Tibial artery (tissue), 4 donors: ENCODE measurements at places on chromosomes 13 and 19.
A peak's percentile ranks its signal among the peaks of the same experiment; 100 is the strongest.

DNA sequence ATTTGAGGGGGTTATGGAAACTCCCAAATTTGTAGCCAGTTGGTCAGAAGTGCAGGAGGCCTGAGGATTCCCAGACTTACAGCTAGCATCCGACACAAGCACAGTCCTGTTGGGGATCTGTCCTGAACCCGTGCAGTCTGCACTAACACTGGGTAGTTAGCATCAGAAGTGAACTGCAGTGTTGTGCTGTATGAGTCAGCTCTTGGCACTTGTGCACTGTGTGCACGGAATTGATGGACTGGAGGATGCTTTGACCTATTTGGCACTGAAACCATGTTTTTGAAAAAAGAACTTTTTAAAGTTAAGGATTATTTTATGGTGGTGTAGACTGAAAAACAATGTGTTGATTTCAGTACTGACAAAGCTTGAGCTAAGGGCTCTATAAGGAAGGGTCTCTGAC lies 279.0 kb downstream of the NHLRC3 start:
- DNase-seq = peak; percentile 61

DNA sequence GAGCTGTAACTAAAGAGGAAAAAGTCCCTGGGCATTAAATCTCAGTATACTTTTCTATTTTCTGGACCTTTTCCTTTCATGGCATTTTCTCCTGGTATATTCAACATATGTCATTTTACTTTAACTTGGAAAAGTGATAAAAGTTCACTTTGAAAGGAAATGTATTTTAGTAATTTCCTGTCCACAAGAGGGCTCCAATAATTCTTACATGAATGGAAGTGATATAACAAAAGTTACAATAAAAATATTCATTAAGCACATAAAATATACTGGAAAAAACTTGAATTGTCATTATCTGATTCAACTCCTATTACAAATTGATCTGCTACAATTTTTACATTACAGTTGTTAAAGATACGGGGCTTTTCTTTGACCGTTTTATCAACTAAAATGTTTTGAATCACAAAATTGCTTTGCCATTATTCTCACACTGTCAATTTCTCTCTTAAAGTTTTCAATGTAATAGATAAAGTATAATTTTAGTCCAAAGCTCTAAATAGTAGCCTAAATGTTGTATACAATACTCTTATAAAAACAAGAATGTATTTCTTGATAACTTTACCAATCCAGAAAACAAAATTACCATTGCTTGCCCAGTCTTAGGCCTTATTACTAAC lies 4.9 kb downstream of the UBL3 start:
- no peak for DNase-seq

GRCh38 chr13:76703216-76703615 lies 183.0 kb downstream of the KCTD12 start:
- no peak for DNase-seq

DNA sequence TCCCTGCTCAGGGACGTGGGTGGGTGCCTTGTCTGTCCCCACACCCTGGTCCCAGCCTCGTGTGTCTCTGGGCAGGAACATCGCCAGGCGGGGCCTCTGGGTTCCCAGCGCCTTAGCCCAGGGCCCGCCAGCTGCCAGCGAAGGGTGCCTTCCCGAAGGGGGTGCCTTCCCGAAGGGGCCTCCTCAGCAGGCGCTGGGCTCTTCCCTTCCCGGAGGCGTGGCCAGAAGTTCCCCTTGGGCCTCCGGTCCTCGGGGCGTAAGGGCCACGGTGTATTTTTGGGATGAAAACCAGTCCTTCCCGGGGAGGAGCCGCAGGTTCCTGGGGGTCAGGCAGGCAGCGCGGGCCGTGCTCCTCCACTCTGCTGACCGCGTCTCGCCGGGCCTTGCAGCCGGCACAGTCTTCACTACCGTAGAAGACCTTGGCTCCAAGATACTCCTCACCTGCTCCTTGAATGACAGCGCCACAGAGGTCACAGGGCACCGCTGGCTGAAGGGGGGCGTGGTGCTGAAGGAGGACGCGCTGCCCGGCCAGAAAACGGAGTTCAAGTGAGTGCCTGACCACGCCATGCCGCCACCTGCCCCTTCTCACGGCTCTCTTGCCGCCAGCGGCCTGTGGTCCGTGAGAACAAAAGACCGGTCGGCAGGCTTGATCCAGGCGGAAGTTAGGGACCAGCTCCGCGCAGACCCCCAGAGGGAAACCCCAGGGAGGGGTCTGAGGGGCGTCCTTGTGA lies 6.9 kb downstream of the BSG start:
- DNase-seq = no peak

DNA sequence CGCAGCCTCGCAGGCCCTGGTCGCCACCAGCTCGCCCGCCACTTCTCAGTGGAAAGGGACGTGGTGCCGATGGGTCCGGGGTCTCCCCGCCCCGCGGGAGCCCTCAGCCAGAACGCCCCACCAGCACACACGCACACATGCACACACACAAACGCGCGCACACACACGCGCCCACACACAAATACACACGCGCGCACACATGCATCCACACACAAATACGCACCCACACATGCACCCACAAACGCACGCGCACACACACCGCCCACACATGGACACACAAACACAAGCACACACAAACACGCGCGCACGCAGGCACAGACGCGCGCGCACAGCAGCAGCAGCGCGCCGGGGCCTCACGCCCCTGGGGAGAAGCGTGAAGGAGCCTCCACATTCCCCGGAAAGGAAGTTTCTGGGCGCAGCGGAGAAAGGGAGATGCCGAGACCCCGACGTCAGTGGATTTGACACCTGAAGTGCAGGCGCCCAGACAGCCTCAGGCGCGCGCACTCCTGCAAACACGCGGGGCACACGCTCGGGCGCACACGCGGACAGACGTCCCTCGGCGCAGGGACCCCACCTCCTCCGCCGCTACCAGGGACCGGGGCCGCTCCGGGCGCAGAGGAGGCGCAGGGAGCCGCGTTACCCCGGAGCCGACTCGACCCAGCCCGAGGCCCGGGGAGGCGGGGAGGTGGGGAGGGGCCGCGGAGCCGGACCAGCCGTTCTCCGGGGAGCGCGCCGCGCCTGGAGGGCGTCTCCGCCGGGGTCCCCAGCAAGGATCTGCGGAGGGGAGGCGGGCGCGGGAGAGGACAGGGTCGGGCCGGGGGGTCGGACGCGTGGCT lies 622 bp downstream of the RASA3 start:
- no peak for DNase-seq

- DNase-seq = peak; percentile 96
Observed at GRCh38 chr19:17107546-17108452, 32.2 kb downstream of the MYO9B start.

GRCh38 chr13:21402586-21403307 lies 56.4 kb downstream of the ZDHHC20 start:
- DNase-seq = no peak

- DNase-seq = no peak
Observed at GRCh38 chr13:44508562-44509077, 67.5 kb downstream of the TSC22D1 start.

DNA sequence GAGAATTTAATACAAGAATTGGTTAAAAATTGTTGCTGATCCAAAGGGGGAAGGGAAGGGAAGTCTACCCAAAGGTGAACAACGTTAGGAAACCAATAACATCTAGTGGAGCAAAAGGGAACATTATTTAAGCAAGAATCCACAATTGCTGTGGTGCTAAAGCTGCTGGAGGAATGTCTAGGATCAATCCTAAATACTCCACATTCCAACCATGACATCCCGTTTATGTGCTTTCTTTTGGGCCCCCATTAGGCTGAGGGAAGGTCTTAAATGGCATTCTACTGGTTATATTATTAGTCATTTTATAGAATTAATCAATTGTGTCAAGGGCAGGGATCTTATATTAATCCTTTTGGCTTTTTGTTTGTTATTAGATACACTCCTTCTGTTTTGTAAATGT lies 39.9 kb upstream of the VWA8 start:
- DNase-seq = no peak

GRCh38 chr19:8158411-8159074 lies 9.2 kb upstream of the FBN3 start:
- no peak for DNase-seq

DNA sequence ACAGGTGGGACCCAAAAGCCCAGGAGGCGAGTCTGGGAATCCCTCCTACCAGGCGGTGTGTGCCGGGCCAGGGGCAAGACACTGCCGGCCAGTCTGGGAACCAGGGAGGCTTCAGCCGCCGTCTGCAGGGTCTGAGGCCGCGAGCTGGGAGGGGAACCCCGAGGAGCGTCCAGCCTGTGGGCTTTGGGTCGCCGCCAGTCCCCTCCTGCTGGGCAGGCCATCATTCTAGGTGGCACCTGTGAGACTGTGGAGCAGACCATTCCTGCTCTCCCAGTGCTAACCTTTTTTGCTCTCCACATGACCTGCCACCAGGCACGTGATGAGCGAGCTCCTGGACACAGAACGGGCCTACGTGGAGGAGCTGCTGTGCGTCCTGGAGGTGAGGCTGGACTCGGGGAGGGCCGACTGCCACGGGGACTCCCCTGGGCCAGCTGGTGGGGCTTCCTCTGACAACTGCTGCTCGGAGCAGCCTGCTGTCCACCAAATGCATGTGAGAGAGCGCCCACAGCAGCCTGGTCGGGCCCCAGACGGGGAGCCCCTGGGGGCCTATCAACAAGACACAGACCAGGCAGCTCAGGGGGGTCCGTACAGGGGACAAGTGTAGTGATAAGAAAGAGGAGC lies 24.6 kb upstream of the F7 start:
- DNase-seq = no peak

DNA sequence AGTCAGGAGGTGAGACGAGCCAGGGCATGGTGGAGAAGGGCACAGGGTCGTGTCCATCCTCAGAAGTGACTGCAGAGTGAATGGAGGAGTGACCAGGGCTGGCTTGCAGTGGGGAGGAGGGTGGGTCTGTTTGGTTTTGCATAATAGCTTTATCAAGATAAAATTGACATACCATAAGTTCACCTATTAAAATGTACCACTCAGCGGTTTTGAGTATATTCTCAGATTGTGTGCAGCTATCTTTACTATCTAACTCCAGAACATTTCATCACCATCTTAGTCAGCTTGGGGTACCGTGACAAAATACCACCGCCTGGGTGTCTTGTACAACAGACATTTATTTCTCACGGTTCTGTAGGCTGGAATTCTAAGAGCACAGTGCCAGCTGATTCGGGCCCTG lies 13.2 kb downstream of the ZNF8 start:
- DNase-seq = no peak

DNA sequence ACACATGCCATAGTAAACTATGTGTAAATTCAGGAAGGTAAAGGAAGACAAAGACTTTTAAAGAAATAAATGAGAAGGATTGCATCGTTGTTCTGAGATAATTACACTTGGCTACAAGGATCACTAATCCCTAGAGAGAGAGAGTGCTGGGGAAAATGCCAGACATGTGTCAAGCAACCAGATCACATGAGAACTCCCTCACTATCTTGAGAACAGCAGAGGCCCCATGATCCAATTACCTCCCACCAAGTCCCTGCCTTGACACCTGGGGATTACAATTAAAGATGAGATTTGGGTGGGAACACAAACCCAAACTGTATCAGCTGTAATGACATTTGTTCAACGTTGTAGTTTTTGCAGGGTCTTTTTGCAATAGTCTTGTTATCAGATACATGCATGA lies 1600.9 kb upstream of the MIR17HG start:
- DNase-seq = no peak

DNA sequence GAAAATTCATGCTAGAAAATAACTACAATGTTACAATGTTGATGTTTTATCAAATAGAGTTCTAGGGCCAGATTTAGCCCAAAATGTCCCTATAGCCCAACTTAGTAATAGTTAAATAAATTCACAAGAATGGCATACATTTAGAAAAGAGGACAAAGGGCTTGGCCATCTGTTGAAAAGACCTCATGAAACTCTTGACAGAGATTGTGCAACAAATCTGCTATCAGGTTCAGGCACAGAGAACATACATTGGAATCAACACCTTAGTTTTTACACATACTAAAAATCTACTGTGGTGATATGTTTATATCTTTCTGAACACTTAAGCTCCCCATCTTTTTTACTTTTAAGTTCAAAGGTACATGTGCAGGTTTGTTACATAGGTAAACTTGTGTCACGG lies 298.3 kb upstream of the DACH1 start:
- no peak for DNase-seq

DNA sequence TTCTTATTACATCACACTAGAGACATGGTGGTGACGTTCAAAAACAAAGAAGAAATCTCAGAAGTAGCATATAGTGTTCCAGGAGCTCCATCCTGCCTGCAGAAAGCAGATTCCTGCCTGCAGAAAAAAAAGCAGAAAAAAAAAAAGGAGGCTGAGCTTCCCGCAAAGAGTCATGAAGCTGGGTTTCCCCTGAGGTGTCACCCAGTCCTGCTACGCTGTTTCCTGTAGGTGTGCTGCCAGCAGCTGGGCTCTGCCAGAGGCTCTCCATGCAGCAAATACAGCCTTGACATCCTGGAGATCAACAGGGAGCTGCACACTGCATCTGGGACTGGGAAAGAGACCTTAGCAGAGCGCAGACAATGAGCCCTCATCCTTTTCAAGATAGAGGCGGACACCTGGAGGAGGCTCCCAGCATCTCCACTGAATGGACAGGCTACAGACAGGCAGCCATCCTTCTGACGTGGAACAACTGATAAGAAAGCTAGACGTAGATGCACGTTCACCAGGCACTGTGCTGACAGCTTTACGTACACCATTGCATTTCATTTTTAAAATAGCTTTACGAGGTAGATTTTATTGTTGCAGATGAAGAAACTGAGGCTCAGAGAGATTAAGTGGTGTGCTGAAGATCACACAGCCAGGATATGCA lies 350.9 kb downstream of the FOXO1 start:
- DNase-seq = no peak

- no peak for DNase-seq
Observed at GRCh38 chr19:30873691-30874090, 475.5 kb downstream of the TSHZ3 start.

DNA sequence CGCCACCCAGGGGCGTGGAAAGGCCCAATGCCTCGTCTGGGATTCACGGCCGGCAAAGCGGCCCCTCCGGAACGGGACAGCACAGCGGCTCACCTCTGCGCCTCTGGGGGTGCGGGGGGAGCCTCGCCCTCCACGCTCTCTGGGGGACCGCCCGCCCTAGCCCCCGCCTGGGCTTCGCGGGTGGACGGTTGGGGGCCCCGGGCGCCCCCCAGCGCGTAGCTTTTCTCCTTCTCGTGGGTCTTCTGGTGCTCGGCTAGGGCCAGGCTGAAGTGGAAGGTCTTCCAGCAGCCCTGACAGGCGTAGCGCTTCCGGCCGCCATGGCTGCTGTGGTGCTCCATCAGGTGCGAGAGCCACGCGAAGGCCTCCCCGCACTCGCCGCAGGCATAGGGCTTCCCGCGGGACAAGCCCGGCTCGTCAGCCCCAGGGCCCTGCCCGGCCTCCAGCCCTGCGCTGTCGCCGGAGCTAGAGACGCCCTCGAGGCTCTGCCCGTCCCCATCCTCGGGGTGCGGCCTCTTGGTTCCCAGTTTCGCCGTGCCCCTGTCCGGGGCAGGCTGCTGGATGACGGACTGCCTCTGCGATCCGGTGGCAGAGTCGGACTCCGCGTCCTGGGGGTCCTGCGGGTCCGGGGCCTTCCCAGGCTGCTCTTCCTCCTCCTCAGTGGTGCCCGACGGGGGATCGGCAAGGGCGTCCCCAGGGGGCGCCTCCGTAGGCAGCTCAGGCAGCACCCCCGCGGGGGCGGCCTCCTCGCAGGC lies 13.3 kb downstream of the ZSCAN18 start:
- no peak for DNase-seq
